Upper lobe of right lung (tissue), 1 donor: ENCODE measurements at places on chromosomes 4 and X. TPM values are rescaled to one million over a fixed set of nuclear protein-coding genes. Genes with fewer than 3 reads are reported as not detected.

The FAT1 gene
- 84.3 TPM for total RNA-seq

The MUC7 gene
- not detected for total RNA-seq

The EFHC2 gene
- 0.17 TPM for total RNA-seq

The CT45A10 gene
- not detected for total RNA-seq

The MAGEA9B gene
- not detected for total RNA-seq

The IL21 gene
- not detected for total RNA-seq

The MAGEA2B gene
- not detected for total RNA-seq

The UTP3 gene
- total RNA-seq = 27.2 TPM

The GPRIN3 gene
- total RNA-seq = 25.2 TPM

The RPS6KA3 gene
- total RNA-seq = 70.5 TPM

The HTR2C gene
- total RNA-seq = not detected

The FAM50A gene
- 82.0 TPM for total RNA-seq

DNA sequence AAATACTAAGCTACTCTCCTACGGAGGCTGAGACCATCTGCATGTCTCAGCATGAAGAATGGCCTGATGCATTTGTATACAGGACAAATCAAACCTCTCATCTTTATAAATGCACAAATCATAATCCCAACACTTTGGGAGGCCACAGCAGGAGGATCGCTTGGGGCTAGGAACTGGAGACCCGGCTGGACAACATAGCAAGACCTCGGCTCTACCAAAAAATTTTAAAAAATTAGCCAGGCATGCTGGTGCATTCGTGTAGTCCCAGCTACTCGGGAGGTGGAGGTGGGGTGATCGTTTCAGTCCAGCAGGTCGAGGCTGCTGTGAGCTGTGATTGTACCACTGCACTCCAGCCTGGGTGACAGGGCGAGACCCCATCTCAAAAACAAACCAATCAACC is 262.8 kb downstream of the DHRSX start:
- DNase-seq = no peak

DNA sequence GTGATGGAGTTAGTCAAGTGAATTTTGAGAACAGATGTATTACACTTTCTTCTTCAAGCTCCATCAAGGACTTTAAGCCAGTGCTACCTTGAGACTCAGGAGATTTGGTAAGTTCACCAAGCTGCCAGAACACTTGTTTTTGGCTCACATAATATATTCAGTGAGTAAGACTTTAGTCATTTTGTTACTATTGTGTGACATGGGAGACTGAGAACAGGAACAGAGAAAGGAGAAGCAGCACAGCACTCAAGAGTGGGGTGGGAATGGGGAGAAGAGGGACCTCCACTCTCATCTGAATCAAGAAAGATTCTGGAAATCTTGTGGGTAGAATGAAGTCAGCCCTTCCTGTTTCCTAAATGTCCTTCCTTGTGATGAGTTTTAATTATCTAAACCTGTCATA is 87.3 kb upstream of the TET2 start:
- no peak for DNase-seq

DNA sequence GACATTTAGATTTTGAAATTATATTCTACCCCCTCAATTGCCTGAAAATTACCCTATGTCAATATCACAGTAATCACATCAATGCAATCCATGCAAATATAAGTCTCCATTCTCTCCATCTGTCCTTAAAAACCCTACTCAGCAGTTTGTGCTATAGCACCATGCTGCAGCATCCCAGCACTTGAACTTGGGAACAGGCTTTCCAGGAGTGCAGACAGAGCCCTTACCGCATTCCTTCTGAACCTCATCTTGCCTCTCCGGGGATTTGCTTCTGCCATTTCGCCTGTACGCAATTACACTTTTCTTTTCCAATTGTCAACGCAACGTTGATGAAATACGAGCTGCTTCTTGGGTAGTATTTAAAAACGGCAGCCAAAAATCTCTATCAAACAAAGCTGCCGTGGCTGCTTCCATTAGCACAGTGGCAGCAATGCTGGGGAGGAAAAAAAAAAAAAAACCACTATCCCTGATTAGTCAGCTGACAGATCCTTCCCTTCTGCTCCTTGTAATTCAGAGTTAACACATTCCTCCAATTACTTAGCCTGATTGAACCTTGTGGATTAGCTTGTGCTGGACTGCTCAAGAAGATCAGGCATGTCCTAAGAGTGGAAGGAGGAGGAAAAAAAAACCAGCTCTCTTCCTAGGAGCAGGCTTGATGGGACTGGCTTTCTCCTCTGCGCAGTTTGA is 65.6 kb downstream of the MCF2 start:
- no peak for DNase-seq

DNA sequence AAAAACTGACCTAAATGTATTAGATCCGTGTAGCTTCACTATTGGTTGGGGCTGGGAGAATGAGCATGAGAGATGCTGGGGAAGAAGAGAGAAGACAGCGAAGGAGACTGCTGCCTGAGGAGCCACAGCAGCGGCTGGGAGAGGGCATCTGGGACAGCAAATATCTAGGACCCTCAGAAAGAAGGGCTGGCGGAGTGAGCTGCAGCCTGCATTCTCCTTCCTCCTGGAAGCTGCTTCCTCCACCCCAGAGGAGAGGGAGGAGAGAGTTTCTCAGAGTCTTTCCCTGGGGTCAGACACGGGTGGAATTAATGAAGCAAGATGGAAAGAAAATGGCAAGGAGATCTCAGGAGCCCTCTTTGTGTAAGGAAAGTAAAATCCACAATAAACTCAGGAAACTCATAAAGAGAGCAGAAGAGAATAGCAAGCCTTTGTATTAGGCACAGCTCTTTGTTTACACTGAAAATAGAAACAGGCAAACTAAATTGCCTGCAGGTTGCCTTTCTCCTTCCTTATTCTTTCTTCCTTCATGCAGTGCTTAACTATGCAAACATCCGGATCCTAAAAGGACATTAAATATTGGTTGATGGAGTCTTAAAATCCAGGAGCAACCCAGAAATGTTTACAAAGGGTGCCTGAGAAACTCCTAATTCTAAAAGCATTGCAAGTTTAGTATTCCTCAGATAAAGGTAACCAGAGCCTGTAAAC is 130.3 kb upstream of the GALNT7 start:
- no peak for DNase-seq

DNA sequence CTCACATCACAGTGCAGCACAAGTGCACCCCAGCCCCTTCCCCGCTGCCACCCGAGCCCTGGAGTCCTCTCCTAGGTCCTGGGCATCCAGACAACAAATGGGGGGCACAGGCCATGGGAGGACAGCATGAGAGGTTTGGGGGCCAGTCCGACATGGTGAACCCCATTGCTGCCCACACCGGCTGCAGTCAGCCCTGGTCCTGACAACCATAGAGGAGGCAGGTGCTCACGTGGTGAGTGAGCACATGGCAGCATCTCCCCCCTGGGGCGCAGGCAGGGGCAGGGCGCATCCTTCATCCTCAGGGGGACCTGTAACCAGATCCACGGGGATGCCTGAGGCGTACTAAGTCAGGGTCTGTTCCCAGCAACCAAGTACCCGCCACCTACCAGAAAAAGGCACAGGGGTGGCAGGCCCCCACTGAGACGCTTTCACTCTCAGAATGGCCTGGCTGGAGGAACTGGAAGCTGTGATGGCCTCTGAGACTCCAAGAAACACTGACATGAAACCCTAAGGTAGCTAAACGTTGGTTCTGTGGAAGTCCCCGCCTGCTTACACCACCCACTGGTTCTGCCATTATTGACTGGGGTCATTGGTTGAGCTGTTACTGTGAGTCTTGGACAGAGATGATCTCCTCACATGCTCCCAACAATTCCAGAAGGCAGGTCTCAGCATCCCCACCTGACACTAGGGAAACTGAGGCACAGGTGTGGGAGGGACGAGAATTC is 6.5 kb downstream of the ZFYVE28 start:
- DNase-seq = peak; percentile 54

DNA sequence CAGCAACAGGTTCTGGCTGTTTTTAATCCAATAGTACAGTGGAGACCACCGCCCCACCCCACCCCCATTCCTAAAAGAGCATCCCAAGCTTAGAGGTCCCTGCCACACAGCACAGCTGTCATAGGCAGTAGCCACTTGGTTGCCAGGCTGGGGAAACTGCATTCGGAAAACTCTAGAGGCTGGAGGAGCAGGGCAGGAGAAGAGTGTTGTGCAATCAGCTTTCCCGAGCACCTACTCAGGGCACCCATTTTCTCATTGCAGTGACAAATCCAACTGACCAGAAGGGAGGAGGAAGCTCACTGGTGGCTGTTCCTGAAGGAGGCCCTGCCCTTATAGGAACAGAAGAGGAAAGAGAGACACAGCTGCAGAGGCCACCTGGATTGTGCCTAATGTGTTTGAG is 1.1 kb downstream of the CXCL1 start:
- peak; percentile 67 for DNase-seq

DNA sequence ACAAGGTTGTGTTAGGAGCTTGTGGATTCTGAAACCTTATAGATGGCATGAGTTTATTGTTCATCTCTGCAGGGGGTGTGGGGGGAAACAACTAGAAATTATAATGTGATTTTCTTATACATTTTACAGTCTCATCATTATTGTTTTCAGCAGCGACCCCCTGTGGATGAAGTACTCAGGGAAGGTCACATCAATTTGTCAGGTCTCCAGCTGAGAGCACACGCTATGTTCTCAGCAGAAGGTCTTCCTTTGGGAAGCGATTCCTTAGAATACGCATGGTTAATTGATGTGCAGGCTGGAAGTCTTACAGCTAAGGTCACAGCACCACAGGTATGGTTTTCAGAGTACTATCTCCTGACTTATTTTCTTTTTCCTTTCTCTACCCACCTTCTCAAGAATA is 72.2 kb downstream of the BLTP1 start:
- no peak for DNase-seq

- DNase-seq = no peak
Observed at GRCh38 chr4:144709793-144710525, 64.0 kb downstream of the HHIP start.

GRCh38 chr4:65241257-65241997 is 428.9 kb downstream of the EPHA5 start:
- DNase-seq = no peak

GRCh38 chr4:165177725-165178666 is 29.4 kb upstream of the KLHL2 start:
- no peak for DNase-seq

DNA sequence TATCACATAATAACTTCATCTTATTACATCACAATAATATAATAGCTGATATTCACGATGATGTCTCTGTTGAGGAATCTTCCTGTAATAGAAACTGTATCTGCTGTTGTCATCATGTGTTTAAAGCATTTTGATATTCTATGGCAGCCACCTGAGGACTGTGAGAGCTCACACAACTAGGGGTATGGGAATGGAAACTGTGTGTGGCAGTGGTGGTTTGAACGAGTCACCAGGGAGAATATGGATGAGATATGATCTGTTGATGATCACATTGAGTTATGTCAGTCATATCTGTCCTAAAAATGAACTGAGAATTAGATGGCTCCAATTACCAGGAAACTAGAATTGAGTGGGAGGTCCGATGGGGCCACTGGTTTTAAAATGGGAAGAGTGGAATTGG is 169.6 kb downstream of the MID1IP1 start:
- DNase-seq = no peak

- DNase-seq = no peak
Observed at GRCh38 chrX:66675541-66675940, 36.7 kb upstream of the EDA2R start.

GRCh38 chrX:53279296-53280237 is 1.8 kb downstream of the IQSEC2 start:
- DNase-seq = no peak

DNA sequence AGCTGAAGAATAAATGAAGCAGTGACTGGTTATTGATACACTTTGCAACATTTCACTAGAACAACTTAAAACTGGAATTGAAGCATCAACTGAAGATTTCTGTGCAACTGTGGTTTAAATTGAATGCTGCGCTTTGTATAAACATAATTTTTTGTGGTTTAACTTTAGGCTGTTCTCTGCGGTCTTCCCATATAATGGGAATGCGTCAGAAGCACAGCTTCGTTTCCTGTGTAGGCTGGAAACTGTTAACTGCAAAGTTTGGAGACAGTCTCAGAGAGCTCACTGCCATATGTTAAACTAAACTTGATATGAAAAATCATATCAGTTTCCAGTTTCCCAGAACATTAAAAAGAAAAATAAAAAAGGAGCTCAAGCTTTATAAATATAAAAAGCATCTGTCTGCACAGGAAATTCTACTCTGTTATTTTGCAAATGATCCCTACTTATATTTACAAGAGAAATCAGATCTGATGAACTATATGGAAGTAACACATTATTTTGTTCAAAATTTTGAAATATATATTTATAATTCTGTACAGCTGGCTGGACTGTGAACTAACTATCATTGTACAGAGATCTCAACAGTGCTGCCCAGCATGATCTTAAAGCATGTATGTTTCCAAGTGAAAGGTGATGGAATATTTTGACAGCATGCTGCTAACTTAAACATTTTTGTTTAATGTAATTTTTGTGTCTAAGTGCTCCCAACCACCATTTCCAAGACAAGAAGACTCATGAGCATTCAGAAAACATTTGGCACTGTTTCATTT is 139.9 kb downstream of the NDST3 start:
- DNase-seq = no peak

DNA sequence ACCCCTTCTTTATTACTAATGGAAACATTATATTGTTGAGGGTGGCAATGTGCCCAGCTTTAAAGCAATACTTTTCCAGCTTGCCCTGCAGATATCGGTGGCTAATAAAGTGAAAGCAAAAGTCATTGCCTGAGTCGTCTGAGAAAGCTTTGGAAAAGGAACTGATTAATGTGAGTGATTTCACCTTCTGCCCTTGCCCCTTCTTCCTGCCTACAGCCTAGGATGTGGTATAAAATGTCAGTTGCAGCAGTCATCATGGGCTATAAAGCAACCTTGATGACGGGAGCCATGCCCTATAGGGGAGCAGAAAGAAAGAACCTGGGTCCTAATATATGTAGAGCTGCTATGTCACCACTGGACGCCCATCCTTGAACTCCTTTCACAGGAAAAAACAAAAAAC is 132.4 kb upstream of the USP9X start:
- no peak for DNase-seq
